Left renal cortex interstitium (tissue), 4 donors: ENCODE measurements at places on chromosomes 4 and X. TPM values are rescaled to one million over a fixed set of nuclear protein-coding genes. Genes with fewer than 3 reads are reported as not detected.

DNA sequence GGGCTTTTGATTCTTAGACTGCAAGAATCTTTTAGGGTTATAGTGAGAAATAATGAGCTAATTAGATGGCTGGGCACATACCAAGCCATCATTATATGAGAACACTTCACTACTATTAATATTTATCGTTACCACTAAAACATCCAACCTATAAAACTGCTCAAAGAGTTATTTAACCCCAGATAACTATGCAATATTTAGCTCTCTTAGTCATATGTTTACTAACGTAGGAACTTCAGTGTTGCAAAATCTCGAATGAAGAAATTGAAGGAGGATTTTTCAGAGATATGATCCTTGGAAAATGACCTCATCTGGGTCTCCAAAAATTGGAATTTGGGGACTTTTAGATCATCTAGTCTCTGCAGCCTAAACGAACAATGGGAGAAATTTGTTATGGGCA lies 265.0 kb upstream of the RPS6KA3 start:
- no peak for DNase-seq

Gene CXorf49
- not detected for polyA plus RNA-seq

Gene STARD8
- polyA plus RNA-seq = 19.7 TPM

Gene LNX1
- 15.8 TPM for polyA plus RNA-seq

Gene KLHL2
- polyA plus RNA-seq = 20.3 TPM

DNA sequence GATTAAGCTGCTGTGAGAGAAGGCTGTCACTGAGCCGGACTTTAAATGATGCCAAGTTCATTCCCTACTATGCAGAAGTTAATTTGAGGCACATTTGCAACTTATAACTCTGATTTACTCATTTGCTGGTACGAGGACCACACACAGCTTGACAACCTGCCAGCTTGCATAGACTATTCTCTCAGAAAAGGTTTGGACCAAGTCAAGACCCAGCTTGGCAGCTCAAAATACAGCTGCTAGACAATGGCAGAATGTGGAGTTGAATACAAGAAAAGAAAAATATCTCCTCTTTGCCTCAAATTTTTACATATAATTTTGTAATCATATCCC lies 338.9 kb downstream of the DHX15 start:
- DNase-seq = no peak

Gene P2RY8
- polyA plus RNA-seq = 1.4 TPM

DNA sequence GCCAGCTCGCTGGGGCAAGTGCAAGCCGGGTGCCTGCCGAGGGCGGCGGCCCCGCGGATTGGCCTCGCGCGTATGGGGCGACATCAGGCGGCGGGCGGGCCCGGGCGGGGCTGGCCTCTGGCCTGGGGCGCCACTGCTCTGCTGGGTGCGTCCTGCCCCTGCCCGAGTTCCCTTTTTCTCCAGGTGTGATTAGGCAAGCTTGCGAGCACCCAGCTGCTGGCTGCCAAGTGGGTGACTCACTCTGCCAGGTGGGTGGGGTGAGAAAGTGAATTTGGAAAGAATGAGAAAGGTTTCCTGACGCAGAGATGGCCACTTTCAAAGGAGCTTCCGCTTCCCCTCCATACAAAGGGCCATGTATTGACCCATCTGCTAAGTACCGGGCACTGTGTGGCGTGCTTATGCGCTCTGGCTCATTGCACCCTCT lies 32.5 kb downstream of the FGFBP1 start:
- DNase-seq = no peak
